Umbilical cord (tissue), 2 donors: ENCODE measurements at places on chromosomes 12 and 14. TPM values are rescaled to one million over a fixed set of nuclear protein-coding genes. Genes with fewer than 3 reads are reported as not detected.

The TAS2R46 gene
- 17.3 TPM for total RNA-seq

DNA sequence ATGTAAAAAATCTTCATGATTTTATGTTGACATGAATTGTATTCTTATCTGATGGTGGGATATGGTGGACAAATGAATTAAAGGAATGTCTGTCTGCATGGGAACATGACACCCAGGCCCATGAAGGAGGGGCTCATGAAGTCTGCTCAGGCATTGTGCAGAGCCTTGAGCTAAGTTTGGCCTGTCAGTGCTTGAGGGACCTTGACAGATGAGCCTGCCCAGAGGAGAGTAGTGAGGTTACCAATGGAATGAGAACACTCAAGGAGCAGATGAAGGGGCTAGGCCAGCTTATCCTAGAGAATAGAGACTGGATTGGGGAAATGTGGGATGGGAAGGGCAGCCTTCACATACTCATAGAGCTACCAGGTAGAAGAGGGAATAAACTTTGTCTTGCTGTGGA, 68.8 kb downstream of the TMX1 start:
- DNase-seq = no peak

The HOXC11 gene
- 7.7 TPM for total RNA-seq

DNA sequence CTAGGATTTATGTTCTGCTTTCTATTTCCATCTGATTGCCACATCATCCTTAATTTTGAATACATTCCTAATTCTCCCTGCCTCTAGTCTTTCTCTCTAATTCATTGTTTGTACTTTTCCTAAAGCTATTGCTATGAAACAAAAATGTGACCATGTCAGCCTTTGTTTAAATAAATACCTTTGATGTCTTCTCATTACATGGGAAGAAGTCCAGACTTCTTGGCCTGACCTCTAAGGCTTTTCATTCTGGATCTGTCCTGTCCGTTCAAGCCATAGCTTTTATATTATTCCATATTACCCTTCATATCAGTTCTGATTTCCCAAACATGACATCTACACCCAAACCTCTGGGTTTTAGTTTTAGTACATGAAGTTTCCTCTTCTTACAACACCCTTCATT, 91.4 kb downstream of the CDK17 start:
- DNase-seq = no peak

DNA sequence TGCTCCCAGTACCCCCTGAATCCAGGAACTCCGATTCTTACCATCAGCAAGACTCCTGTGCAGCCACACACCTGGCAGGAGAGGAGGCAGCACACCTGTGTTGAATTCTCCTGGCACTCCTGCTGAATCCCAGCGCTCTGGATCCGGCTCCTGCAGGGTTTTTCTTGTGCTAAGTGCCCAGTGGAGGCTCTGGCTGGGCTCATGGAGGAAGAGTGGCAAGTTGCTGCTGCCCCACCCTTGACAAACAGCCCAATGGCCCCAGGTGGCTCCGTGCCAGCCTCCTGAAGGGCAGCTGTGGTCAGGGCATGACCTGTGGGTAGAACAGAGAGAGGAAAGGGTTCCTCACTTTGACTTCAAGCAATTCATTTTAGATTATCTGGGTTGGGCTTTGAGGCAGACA, 20.0 kb downstream of the CRACR2A start:
- no peak for DNase-seq

The RTRAF gene
- 40.2 TPM for total RNA-seq

- DNase-seq = no peak
These were observed 6.7 kb upstream of the ARID4A start for GRCh38 chr14:58291646-58292045.

DNA sequence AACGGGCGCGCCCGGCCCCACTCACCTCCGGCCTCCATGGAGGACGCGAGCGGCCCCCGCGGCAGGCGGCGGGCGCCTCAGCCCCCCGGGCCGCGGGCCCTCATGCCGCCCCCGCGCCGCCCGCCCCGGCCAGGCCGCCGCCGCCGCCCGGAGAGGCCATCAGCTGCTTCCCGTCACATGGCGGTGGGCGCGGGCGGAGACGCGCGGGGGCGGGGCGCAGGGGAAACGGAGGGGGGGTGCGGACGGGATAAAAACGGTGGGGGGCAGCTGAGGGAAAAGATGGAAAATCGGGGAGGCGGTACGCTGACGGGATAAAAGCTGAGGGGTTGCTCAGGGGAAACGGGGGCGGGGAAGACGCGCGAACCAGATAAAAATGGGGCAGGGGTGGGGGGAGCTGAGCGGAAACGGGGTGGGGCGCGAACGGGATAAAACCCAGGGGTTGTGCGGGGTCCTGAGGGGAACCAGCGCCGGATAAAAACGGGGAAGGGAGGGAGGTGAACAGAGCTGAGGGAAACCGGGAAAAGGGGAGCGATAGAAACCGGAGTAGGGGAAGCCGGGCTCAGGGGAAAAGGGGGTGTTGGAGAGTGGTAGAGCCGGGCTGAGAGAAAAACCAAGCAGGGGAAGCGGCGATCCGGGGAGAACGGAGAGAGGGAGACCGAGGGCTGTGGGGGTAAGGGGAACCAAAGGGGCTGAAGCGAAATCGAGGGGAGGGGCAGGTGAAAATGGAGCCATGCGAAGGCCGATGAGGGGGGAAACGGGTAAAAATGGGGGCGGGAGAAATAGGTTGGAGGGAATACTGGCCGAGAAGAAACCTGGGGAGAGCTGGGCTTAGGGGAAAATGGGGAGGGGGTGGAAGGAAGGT, at the start of gene WSB2:
WSB2 (minus strand) TSS at position 169 of the 862 bp plus-strand sequence; CDS start at position 38, 131 bp downstream.
- DNase-seq = peak; percentile 65

DNA sequence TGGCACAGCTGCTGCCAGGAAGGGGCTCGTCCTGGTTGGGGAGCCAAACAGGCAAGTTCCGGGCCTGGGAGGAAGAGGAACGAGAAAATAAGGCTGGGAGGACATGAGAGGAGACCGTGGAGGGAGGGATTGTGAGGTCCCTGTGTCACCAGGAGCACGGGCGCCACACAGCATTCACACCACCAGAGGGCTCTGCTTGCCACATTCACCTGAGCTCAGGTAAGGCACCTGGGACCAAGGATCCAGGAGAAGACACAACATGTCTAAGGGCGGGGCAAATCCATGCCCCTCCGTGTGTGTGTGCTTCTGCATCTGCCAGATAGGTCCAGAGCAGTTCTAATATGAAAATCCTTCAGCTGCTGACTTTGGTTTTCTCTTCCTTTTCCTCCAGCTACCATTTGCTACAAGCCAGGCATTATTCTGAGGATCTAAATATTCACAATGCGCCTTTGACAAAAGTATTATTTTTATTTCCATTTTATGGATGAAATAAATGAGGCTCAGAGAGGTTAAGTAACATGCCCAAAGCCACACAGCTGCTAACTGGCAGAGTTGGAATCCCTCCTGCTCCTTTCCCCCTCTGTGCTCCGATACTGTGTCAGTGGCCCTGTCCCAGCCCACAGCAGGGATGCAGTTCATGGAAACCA, 14.6 kb downstream of the RAPGEF3 start:
- peak; percentile 51 for DNase-seq

GRCh38 chr14:94773061-94773648, 3.2 kb upstream of the GSC start:
- DNase-seq = no peak

- no peak for DNase-seq
These were observed 264.0 kb upstream of the FAR2 start for GRCh38 chr12:28884904-28885679.

The ACSM4 gene
- total RNA-seq = not detected

DNA sequence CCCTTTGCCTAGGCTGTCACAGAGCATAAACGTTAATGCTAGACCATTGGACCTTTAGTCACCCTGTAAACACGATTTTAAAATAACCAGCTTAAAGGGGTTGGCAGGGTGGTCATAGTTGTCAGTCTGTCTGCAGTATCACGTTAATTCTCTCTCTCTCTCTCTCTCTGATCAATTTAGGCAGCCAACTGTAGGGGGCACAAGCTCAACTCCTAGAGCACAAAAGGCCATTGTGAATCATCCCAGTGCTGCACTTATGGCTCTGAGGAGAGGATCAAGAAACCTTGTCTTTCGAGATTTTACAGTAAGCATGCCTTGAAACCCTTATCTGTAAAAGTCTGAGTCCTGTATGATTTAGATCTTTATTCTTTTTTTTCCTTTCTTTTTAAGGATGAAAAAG, 97.1 kb downstream of the SCAF11 start:
- DNase-seq = no peak
